ENCODE measurements at places on chromosomes 12 and 14. TPM values are rescaled to one million over a fixed set of nuclear protein-coding genes. Genes with fewer than 3 reads are reported as not detected.

- no peaks in the 10 kb centered on the region for H3K36me3 ChIP-seq
- H3K27ac ChIP-seq = no peak overlapping the region
- peak; percentile 65 for DNase-seq
- no peaks in the 10 kb centered on the region for H3K4me1 ChIP-seq
Observed at GRCh38 chr12:49121047-49121696, 10.0 kb downstream of the TUBA1B start.

- no peaks in the 10 kb centered on the region for H3K27me3 ChIP-seq
- DNase-seq = no peak
- no peaks in the 10 kb centered on the region for H3K36me3 ChIP-seq
- H3K4me3 ChIP-seq = no peak overlapping the region
- H3K4me1 ChIP-seq = peaks cover 17% of the 10 kb centered on the region
Observed at GRCh38 chr12:72832024-72832423, 559.9 kb downstream of the TRHDE start.

- no peak for DNase-seq
- H3K4me1 ChIP-seq = no peaks in the 10 kb centered on the region
- H3K36me3 ChIP-seq = no peaks in the 10 kb centered on the region
- no peak overlapping the region for H3K27ac ChIP-seq
Observed at GRCh38 chr12:34292736-34293625, 270.7 kb downstream of the ALG10 start.

GRCh38 chr14:93861836-93862235 is 65.3 kb upstream of the FAM181A start:
- DNase-seq = no peak
- no peak overlapping the region for H3K4me3 ChIP-seq
- peaks cover 14% of the 10 kb centered on the region for H3K4me1 ChIP-seq
- no peaks in the 10 kb centered on the region for H3K27me3 ChIP-seq

- H3K4me3 ChIP-seq = no peak overlapping the region
- no peaks in the 10 kb centered on the region for H3K27me3 ChIP-seq
- no peak overlapping the region for H3K27ac ChIP-seq
- H3K36me3 ChIP-seq = no peaks in the 10 kb centered on the region
- no peak for DNase-seq
Observed at GRCh38 chr14:93044121-93044520, 71.6 kb downstream of the ITPK1 start.

Gene PRB2
- total RNA-seq = not detected

- no peak for DNase-seq
- H3K36me3 ChIP-seq = no peaks in the 10 kb centered on the region
- no peak overlapping the region for H3K27ac ChIP-seq
- no peaks in the 10 kb centered on the region for H3K27me3 ChIP-seq
Observed at GRCh38 chr12:100612606-100613005, 39.1 kb downstream of the GAS2L3 start.

Gene PGF
- total RNA-seq = 18.1 TPM

DNA sequence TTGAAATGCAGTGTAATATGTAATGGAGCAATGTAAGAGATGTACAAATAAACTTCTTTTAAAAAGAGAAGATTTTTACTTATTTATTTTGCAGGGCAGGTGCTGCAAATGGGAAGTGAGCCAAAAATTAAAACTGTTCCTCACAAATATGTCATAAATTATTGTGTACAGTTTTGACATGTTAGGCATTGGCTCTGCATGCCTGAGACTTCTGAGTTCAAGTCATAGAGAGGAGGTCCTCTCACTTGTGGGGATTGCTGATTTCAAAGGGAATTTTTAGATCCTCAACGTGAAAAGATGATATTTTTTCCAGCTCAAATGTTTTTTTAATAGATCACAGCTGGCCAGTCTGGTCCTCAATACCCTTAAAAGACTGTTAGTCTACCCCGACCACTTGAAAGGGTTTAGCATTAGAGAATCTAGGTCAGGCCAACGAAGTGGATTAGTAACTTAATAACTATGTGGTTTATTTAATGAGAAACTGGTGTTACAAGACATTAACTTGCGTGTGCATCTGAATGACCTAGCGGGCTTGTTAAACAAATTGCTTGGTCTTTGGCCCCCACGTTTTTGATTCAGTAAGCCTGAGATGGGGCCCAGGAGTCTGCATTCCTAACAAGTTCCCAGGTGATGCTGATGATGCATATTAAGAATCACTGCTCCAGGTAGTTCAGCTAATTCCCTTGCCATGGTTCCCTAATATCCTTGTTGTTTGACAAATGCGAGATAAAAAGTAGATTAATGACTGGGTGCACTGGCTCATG is 30.9 kb upstream of the WDR89 start:
- no peak overlapping the region for H3K4me3 ChIP-seq
- H3K27me3 ChIP-seq = no peaks in the 10 kb centered on the region
- H3K36me3 ChIP-seq = no peaks in the 10 kb centered on the region
- no peaks in the 10 kb centered on the region for H3K4me1 ChIP-seq

GRCh38 chr12:113241191-113242025 is 20.1 kb downstream of the TPCN1 start:
- H3K27ac ChIP-seq = no peak overlapping the region
- no peak overlapping the region for H3K4me3 ChIP-seq
- H3K36me3 ChIP-seq = no peaks in the 10 kb centered on the region
- H3K4me1 ChIP-seq = peaks cover 9% of the 10 kb centered on the region
